ENCODE measurements at places on chromosomes 4 and X.

DNA sequence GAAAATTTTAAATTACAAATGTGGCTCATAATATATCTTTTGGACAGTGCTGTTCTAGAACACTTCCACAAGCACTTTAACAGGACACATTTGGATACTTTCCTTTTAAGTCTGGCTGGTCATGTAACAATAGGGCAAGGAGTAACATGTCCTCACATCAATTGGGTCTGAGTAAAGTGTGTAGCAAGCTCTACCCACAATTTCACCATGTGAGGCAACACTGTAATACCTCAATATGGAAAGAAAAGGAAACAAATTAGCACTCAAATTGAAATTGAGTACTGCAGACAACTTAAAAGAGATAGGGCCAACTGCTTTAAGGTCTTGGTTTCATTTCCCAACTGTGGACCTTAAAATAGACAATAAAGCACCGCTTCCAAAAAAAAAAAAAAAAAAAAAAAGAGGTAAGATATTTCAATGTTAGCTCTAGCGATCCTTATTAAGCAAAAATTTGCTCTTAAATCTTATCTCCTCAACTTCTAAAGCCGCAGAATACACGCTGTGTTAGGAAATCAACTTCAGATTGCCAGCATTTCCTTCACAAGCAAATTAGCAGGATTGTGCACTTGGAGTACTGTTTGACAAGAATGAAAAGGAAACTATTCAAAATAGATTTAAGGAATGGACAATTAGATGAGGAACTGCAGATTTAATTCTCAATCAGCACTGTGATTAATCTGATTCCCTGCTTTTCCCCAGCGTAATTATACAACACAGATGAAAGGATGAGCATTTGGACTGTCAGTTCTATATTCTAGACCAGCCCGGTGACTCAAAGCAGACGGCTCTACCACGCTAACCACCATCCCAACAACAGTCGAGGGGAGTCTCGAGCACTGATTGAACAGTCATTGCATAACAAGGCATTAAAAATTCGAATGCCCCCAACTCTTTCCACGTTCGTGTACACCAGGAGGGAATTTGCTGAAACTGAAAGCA, 1.6 kb downstream of the CASK start:
- peak; percentile 48 for DNase-seq

DNA sequence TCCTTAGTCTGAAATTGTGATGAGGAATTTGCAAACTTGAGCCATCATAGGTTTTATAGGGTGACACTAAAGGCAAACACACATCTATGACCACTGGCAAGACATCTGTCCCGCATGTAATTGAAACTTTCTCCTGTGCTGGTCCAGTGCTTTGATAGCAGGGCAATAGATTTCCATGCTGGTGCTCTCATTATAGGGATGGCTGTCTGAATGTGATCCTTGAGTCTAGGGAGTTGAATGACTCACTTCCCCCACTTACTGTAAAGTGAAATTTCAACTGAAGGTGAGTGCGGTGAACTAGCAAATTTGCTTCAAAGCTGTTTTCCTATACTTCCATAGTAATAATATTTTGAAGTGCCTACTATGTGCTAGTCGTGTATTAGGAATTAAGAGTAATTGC, 1630.0 kb downstream of the STIM2 start:
- no peak for DNase-seq

- no peak for DNase-seq
These were observed 23.1 kb downstream of the EIF4E start for GRCh38 chr4:98905839-98906238.

GRCh38 chrX:28988246-28988645, 401.0 kb downstream of the IL1RAPL1 start:
- DNase-seq = no peak

GRCh38 chr4:11769434-11769833, 340.7 kb upstream of the HS3ST1 start:
- no peak for DNase-seq

- no peak for DNase-seq
These were observed 1587.4 kb upstream of the AGA start for GRCh38 chr4:179029683-179030082.
